ENCODE measurements at places on chromosomes 2 and 18. TPM values are rescaled to one million over a fixed set of nuclear protein-coding genes. Genes with fewer than 3 reads are reported as not detected.

- DNase-seq, result peak; percentile 92
These were observed 287.4 kb downstream of the PRKCE start for GRCh38 chr2:45938649-45939511.

DNA sequence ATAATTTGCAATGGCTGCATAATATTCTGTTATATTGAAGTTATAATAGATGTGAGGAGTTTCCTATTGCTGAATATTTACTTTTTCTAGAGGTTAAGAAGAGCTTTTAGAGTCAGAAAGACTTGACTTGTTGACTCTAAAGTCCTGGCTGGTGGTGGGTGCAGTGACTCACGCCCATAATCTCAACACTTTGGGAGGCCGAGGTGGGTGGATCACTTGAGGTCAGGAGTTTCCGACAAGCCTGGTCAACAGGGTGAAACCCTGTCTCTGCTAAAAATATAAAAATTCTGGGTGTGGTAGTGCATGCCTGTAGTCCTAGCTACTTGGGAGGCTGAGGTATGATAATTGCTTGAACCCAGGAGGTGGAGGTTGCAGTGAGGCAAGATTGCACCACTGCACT, 33.9 kb upstream of the ATIC start:
- DNase-seq, result no peak

DNA sequence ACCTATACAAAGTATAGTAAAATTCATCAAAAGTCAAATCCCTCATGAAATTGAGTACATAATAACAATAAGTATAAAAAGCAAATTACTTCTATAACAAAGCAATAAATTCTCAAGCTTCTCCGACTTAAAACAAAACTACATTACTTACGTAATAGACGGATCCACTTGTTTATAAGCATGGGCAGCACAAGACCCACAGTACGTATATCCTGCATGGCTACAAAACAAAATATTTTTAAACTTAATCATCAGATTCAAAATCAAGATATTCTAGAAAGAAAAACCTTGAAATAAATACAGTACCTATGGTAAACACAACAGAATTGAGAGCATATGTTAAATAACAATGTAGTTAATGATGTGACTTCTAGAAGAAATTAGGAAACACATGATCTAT, 78.9 kb downstream of the MEMO1 start:
- DNase-seq, result no peak

GRCh38 chr2:2898744-2899143, 478.9 kb downstream of the EIPR1 start:
- no peak for DNase-seq

- no peak for DNase-seq
These were observed 87.0 kb downstream of the ST6GAL2 start for GRCh38 chr2:106798826-106799552.

DNA sequence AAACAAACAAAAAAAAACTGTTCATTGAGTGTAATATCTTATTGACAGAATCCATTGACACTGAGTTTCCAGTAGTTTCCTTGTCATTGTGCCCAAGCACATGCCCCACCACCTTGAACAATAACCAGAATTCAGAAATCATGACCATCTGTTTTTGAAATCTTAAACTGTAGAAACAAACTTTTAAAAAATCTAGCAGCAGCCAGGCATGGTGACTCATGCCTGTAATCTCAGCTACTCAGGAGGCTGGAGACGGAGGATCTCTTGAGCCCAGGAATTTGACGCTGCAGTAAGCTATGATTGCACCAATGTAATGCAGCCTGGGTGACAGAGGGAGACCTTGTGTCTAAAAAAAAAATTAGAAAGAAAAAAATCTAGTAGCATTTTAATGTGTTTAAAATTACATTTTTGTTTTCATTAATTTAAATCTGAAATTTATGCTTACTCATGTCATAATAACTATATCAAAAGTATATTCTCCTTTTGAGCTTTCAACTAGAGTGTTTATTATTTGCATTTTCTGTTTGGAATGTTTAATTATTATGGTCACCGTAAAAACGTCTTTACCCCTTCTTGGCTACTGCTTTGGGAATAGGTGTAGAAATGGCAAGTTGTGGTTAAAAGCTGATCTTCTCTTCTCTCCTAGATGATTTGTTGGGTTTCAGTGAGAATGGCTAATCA, 25.2 kb upstream of the STON1 start:
- DNase-seq, result no peak

DNA sequence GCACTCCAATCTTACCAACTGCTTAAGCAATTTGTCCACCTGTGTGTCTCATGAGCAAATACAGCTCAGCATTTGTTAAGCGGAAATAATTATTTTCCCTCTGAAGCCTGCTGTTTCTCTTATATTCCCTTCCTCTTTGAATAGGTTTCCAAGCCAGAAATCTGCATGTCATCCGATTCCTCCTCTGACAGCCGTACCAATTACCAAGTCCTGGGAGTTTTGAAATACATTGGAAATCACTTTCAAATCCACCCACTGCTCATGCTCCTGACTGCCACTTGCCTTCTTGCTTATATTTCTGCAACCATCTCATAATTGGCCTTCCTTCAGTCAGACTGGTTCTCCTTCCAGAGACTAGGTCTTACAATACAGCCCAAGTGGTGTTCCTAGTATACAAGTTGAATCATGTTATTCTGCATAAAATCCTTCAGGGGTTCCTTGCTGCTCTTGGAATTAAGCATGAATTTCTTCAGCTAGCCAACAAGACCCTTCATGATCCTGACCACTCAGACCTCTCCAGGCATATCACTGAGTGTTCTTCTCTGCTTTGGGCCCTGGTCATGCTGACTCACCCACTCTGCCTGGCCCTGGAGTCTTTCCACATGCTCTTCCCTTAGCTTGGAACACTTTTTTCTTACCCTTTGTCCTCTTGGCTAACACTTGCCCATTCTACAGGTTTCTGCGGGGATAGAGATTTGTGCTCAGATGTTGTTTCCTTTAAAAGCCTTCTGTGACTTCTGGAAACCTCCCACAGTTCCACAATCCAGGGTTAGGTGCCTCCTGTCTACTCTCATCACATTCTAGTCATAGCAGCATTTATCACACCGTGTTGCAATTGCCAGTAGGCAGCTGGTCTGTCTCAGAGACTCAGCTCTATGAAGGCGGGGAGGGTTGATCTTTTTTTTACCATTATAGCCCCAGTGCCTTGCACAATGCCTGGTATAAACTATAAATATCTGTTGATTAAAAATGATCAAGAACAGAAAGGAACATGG, 157.6 kb downstream of the ARL6IP6 start:
- DNase-seq, result no peak

- DNase-seq, result no peak
These were observed 3.4 kb upstream of the APCDD1 start for GRCh38 chr18:10450986-10451385.

DNA sequence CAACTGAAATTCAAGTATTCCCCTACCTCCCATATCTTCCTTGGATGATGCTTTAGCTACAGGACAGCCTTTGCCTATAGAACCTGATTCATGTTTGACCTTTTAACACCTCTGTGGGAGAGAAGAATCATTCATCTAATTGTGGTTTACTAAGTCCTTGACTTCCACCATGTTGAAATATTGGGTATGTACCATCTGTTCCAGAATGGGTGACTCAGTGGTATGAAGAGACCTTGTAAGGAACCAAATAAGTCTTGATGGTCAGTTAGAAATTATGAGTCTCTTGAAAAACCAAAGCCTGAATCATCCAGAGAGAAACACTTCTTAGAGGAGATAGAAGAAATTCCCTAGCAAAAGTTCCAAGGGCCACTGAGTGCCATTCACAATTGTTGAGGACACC, 27.5 kb downstream of the STAMBP start:
- no peak for DNase-seq

- no peak for DNase-seq
These were observed 4.0 kb downstream of the CWC22 start for GRCh38 chr2:180003073-180003472.

DNA sequence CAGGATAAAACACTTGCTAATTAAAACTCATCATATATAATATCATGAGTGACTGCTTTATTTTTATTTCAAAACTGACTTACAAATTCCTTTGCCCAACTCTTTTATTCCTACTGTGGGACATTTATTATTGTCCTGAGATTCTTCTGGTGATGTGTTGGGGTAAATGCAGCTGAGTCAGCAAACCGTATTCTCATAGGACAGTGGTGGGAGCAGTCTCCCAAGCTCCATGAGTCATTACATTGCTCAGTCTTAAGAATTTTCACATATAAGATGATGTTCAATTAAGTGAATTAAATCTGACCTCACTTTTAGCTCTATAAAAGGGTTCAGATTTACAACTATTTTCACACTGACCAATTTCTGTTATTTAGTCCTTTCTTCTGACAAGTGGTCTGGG, 1530.7 kb downstream of the LRP1B start:
- no peak for DNase-seq

DNA sequence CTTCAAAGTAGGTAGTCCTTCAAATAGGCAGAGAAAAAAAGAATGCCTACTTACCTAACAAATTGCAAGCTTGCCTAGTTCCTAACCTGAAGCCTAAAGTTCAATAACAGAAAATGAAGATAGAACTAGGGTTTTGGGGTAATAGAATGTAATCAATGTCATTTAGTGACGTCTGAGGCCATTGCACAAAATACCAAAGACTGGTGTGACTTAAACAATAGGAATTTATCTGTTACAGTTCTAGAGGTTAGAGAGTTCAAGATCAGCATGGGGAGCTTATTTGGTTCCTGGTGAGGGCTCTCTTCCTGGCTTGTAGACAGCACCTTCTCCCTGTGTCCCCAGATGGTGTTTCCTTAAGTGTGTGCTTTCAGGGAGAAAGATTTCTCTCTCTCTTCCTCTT, 4.7 kb upstream of the NPC1 start:
- no peak for DNase-seq

DNA sequence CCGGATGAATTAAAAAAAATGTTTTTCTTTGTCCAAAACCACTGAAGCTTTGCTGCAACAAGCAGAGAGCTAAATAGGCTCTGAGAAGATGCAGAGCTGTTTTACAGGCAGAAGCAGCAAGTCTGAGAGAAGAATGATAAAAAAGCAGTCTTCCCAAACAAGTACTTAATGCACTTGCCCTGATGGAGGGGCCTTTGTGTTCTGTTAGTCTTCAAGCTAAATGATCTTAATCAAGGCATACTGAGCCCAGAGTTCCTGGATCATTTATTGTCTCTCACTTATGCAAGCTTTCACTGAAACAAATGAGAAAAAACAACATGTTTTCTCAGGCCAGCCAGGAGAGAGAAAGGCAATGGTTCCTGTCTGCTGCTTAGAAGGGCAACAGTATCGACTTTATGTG, 152.5 kb downstream of the CLIP4 start:
- DNase-seq, result no peak

DNA sequence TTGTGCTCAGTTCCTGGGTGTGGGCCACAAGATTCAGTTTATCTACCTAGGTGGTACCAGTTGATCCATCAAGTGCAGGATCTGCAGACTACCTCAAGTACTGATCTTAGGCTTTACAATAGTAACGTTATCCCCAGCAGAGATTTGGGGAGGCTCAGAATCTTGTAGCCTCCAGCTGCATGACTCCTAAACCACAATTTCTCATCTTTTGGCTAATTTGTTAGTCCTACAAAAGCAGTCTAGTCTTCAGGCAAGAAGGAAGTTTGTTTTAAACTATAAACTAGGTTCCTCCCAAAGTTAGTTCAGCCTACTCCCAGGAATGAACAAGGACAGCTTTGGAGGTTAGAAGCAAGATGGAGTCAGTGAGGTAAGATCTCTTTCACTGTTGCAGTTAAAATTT, 213.5 kb upstream of the PIEZO2 start:
- no peak for DNase-seq

CFAP53 gene
- 0.35 TPM for total RNA-seq

GPR35 gene
- total RNA-seq, result not detected

DHX57 gene
- 8.5 TPM for total RNA-seq

SERPINB3 gene
- total RNA-seq, result not detected

CPSF3 gene
- 96.8 TPM for total RNA-seq

SATB2 gene
- 7.4 TPM for total RNA-seq

DYSF gene
- 0.56 TPM for total RNA-seq

RPL31 gene
- 2,407 TPM for total RNA-seq

APOB gene
- not detected for total RNA-seq

ACOXL gene
- total RNA-seq, result not detected

CBLN2 gene
- not detected for total RNA-seq

All from SK-MEL-5 (cell line).